ENCODE measurements at places on chromosomes 5 and 9. TPM values are rescaled to one million over a fixed set of nuclear protein-coding genes. Genes with fewer than 3 reads are reported as not detected.
A peak's percentile ranks its signal among the peaks of the same experiment; 100 is the strongest.

HAVCR2 gene
- polyA plus RNA-seq = 33.1 TPM

FAM221B gene
- polyA plus RNA-seq = 0.05 TPM

DNA sequence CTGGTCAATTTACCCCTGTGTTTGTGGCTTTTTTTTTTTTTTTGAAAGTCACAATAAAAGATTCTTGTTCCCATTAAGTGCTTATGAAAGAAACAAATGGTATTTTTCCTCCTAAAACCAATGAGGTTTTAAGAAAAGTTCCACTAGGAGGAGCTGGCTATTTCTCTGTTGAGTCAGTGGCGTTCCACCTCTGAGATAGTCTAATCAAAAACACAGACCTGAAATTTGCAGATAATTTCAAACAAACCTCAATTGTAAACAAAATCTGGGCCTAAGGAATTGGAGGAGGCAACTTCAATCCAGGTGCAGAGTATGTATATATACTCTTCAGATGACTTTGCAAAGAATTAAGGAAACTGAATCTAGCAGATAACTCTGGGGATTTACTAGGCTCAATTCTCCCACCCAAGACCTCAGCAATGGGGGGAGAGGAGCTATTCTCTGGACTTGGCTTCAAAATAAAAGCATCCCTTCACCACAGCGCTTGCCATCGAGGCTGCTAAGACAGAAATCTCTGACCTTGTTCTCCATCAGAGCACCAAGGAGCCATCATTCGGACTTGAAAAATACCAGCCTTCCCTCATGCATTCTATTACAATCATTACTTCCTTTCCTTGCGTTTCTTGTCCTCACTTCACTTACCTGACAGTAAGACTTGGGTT lies 52.4 kb downstream of the FANCC start:
- DNase-seq = no peak

DNA sequence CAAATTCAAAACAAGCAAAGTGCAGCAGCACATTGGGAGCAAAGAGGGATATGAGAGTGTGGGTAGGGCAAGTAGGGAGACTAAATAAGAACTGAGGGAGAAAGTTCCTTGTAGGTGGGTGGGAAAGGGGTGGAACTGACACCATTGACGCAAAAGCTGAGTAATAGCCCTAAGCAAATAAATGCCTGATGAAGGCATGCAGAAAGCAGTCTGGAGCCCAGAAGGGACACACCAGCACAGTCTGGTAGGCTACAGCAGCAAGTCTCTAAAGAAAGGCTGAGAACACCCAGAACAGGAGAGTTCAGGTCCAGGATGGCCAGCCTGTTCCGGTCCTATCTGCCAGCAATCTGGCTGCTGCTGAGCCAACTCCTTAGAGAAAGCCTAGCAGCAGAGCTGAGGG lies at the start of gene INSL4:
Gene INSL4, plus strand, starts transcription at position 208 of the 400 bp plus-strand sequence. Its CDS starts 105 bp downstream, at position 313.
- no peak for DNase-seq

DNA sequence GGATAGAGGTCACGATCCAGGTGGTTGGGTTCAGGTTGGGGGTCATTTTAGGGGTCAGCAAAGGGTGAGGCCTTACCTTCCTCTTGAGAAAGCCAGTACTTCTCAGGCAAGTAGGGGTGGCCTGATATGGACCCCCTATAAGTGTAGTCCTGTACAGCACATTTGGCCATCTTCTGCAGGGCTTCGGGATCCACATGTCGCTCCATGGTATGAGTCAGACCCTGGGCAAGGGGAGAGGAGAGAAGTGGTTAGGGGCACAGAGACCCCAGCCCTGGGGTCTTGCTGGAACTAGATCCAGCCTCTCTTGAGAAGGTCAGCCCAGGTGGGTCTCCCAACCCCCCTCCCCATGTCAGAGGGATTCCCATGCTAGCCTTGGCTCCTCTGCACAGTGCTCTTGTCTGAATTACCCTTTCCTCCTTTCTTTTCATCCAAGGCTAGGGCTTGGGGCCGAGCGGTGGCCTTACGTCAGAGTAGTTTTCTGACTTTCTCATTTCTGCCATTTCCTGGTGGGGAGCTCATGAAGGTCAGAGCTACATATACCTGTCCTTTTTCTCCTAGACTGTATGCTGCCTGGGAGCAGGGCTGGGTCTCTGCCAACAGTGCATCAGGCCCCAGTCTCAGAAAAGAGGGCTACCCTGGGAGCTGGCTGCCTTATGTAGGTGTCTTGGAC lies 9.0 kb upstream of the MYORG start:
- DNase-seq = no peak

GRCh38 chr9:110170357-110171257 lies 37.4 kb downstream of the C9orf152 start:
- DNase-seq = peak; percentile 40

DNA sequence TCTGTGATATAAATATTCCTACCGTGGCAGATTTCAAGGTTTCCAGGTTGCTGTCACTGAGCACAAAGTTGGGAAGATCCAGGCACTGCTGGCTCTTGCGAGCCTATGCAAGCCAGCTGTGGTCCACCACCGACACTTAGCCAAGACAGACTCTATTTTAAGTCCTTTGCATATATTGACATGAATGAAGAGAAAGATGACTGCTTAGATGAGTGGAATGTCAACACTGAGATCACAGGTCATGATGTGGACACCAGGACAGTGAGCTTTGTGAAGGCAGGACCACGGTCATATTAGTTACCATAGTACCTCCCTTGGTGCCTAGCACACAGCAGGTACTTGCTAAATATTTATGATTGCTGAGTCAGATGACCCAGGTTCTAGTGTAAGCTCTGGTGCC lies 217.0 kb downstream of the PAPPA start:
- DNase-seq = no peak
